ENCODE measurements at places on chromosomes 11 and 22.

DNA sequence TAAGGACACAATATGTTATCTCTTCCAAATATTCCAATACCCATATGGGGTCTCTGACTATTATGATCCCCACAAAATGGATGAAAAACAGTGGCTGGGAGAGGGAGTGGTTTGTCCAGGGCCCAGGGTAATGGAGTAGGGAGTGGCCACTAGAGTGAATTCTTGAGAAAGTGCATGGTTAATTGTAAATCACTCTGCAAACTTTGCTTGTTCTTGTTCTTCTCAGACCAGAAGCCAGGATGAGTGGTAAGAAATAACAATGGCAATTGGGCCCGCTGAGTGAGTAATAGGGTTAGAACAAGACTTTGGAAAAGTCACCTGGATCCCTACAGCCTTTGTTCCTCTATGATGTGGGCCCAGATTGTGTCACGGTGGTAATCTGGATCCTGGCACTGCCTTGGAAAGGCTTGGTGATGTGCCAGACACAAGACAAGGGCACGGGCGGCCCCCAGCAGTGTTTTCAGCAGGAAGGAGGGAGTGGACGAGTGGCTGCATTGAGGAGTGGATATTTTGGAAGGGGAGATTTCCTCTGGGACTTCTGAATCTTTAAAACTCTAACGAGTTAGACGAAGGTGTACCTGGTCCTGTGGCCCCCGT, 18.2 kb upstream of the KIRREL3 start:
- no peak for DNase-seq

DNA sequence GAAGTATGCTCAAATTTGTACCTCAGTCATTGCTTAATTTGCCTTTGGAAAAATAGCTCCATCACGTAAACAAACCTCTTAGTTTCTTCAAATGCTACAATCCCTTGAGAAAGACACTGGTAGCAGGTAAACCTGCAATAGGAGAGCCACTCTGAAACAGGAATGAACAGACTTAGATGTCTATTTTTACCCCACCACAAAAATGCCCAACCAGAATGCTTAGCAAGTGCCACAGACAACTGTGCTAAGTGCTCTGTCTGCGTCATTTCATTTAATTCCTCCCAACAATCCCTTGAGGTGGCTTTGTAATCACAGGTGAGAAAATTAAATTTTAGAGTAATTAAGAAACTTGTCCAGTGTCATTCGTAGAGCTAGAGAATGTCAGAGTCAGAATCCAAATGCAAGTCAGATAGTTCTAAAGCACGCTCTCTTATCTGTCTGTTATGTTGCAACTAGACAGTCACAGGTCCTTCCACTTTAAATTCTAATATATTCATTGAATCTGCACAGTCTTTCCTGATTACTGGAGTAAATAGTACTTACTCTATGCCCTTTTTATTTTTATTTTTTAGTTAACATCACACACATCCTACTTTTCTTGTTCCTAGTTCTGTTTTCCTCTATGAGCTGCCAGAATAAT, 89.0 kb upstream of the GRIA4 start:
- DNase-seq, result no peak

GRCh38 chr11:507727-508515, 879 bp upstream of the RNH1 start:
- DNase-seq, result no peak

DNA sequence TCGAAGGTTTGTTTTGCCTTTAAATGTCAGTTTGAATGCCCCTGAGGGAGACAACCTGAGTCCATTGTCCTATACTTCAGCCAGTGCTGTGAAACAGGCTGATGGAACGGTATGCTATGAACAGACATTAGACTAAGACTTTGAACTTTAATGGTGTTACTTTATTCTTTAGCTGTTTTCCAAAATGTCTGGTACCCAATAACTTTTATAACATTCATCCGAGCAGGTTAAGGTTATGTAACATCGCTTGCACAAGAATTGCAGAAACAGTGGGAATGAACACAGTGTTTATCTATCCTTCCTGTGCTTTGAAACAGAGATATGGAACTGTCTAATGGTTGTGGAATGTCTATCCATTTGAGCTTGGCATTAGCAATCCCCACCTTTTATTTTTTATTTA, 12.5 kb upstream of the PTS start:
- no peak for DNase-seq

- no peak for DNase-seq
Observed at GRCh38 chr11:61425367-61426131, 4.2 kb downstream of the CPSF7 start.

- DNase-seq, result no peak
Observed at GRCh38 chr22:35539910-35540594, 579 bp upstream of the RASD2 start.

GRCh38 chr11:20421946-20422345, 34.4 kb downstream of the PRMT3 start:
- DNase-seq, result no peak

GRCh38 chr11:35029979-35030682, 108.8 kb upstream of the CD44 start:
- no peak for DNase-seq
